ENCODE measurements at places on chromosomes 5 and 9.

DNA sequence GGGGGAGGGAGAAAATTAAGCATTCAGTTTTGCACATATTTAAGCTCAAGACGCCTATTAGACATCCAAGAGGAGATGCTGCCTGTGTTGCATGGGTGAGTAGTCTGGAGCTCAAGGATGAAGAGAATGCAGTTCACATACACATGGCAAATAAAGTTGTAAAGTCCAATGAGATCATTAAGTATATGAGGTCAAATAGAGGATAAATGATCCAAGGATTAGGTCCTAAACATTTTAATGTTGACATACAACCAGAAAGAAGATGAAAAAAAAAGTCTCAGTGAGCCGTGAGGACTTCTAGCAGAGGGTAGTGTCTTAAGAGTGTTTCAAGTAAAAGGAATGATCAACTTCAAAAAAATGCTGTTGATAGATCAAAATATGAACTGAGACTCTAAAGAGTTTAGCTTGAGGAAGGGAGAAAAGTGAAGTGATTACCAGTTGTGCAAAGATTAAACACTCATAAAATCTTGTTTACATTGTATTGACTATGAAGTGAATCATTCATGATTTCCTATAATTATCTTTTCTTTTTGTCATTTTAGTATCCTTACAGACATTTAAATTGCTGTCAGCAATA is 251.8 kb downstream of the ZNF608 start:
- no peak for DNase-seq

DNA sequence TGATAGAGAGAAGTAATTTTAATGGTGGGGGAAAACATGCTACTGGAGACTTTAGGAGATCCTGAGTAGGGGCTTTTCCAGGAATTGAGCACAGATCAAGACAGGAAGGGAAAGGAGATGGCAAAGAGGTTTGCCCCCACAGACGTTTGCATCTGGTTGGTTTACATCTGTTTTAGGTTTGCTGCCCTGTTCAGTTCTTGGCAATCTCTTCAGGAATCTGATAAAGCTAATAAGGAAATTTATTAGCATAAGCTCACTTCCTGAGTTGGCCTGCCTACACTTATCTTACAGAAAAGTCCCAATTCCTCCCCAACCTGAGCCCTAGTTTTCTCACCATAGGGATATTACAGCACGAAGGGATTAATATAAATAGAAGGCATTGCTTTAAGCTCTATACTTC is 3.4 kb upstream of the CFAP95 start:
- no peak for DNase-seq

DNA sequence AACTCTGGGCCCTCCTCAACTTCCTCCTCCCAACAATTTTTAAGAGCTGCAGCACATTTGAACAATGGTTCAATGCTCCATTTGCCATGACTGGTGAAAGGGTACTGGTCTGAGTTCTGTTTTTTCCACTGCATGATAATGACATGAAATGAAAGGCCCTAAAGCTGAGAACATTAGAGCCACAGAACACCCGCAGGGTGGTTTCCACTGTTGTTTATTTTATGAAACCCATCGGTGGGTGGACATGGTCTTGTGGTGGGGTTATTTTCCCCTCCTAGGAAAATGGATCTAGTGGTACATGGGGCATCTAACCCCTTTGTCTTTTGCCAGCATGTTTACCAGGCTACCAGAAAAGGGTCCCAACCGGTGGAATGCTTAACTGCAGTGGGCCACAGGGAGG is 71.8 kb downstream of the SMARCA2 start:
- DNase-seq = no peak

DNA sequence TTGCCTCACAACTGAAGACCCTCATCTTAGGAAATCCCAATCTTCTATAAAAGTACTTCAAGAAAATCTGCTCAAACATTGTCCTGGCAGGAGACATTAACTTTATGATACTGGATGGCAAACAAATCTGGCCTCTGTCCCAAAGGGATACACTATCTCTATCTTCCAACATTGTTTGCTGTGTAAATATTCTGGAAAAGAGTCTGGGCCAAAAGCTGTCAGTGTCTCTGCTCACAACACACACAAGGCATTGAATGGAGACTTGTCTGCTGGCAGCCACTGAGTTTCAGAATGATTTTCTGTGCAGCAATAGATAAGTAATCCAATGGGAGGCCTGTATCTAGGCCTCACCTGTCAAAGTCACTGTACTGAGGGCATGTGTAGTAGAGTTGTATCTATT is 471.1 kb downstream of the DMAC1 start:
- DNase-seq = no peak

DNA sequence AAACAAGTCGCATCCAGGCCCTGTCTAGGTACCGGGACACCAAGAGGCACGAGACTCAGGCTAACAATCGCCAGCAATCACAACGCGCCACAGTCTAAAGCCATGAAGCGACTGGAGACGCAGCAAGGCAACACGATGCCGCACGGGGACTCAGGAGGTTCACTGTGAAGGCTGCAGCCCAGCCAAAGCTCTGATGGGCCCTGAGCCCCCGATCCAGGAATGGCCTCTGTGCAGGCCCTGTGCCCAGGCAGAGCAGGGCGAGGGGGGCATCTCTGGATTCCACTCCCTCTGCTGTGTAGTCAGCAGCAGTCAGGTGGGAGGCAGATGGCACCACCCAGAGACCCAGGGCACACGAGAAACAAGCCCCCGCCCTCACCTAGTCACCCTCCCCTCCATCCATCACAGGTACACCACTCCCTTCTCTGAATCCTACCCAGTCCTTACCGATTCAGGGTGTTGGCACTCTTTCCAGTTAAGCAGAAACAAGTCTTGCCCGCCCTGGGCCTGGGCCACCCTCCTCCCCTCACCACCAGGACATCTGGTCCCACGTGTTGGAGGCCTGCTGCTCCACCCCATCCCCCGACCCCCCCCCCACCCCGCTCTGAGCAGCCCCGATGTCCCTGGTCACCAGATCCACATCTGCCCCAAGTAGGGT is 1.1 kb downstream of the RALGDS start:
- no peak for DNase-seq

GRCh38 chr9:70566066-70566465 is 151.6 kb upstream of the KLF9 start:
- no peak for DNase-seq
